ENCODE measurements at places on chromosomes 4 and X.

DNA sequence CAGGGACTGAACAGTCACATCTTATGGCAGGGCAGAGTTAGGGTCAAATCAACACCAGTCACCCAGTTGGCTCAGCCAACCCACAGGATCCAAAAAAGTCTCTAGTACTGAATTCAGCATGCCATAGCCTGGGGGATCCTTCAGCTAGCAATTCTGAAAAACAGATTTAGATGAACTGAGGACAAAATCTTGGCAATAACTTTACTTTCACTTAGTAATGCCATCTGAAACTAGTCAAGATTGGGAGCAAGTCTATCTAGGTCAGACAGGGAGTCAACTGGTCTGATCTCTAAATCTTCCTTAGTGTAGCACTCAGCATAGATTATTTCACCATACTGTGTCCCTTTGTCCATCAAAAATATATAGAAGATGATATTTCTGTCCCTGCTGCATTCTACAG, 76.0 kb downstream of the HHIP start:
- no peak for DNase-seq

DNA sequence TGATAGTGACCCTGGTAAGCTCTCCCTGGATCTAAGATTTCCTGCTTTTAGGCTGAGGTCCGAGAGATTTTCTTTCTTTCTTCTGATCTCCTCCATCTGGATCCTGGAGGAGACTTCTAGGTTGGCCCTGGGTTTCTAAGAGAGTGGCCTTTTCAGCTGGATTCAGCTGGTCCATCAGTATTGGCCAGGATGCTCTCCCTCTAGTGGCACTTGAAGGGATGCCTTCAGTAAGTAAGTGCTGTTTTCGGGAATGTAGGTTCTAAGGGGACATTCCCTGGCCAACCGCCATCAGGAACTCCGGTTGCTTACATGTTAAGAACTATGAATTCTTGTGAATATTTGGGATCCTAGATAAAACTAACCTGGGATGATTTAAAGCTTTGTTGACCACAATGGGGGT, 56.9 kb downstream of the SERTM2 start:
- no peak for DNase-seq

GRCh38 chr4:102624505-102624904, 123.3 kb downstream of the NFKB1 start:
- no peak for DNase-seq

DNA sequence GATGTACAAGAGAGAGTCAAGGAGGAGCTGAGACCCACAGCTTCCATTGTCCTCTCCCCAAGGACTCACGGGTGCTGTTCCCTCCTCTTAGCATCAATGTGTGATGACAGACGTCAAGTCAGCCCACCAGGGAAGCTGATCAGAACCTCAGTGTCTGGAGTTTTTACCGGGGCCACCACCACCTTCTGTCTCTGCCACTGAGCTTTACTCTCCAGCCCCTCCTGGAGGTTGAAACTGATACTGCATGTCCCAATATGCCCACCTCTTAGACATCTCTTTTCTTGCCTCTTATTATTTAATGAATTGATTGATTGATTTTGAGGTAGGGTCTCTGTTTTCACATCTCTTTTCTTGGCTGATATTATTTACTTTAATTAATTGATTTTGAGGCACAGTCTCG, 10.3 kb upstream of the AKAP17A start:
- DNase-seq: peak; percentile 41

DNA sequence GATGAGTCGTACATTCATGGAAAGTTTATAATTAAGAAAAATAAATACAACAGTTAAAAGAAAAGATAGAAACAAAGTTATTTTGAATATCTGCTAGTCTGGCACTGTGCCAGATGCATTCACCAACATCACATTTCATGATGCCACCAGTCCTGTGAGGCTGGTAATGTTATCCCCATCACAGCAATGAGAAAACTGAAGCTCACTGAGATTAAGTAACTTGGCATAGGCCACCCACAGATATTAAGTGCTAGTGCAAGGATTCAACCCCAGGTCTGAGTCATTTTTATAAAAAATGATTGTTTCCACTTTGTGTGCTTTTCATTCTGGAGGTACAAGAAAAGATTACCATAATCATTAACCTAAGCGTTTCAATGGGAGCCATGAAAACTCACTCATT, 65.0 kb upstream of the IL15 start:
- DNase-seq: no peak

DNA sequence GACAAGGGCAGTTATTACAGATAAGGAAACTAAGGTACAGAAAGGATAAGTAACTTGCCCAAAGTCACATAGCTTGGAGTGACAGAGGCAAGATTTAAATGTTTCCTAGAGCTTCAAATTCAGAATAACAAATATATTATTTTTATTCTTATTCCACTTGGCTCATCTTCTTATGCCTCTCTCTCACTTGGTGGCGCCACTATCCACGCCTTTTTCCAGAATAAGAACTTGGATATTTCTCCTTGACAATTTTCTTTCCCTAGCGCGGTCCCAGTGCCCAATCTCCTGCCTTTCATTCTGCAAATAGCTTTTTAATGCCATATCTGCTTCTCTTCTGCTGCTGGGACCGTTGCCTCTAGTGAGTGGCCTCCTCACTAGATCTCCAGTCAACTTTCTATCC, 78.5 kb downstream of the MSN start:
- no peak for DNase-seq

GRCh38 chr4:7778510-7779431, 160.9 kb downstream of the AFAP1 start:
- DNase-seq: no peak

GRCh38 chrX:71057848-71058530, 10.1 kb downstream of the SNX12 start:
- no peak for DNase-seq

- no peak for DNase-seq
Measured at GRCh38 chrX:47226531-47227333, 6.1 kb upstream of the USP11 start.

GRCh38 chr4:88015659-88016295, 8.3 kb downstream of the PKD2 start:
- no peak for DNase-seq

Data from stimulated activated CD4-positive, alpha-beta T cell treated with anti-CD3 and anti-CD28 coated beads, TNF-alpha, amount 100 ng/mL, for 1 hour (primary cell).